ENCODE measurements at places on chromosomes 5 and 9.

DNA sequence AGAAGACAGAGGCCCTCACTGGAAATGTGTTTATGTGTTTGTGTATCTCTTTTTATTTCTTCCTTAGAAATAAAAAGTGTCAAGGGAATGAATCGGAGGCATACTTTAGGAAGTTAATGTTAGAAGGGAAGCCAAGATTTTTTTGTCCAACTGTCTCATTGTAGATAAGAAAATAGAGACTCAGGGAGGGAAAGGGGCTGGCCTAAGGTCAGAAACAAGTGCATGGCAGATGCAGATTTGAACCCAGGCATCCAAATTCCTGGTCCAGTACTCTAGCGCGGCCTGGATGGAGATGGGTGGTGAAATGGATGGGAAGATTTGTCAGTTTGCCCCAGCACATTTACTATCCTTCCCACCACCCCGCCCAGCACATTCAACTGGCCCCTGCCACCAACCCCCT lies 19.8 kb upstream of the TNIP1 start:
- DNase-seq = no peak

GRCh38 chr9:6054280-6055099 lies 39.1 kb upstream of the RANBP6 start:
- peak; percentile 65 for DNase-seq

- DNase-seq = no peak
Measured at GRCh38 chr5:152113401-152113800, 188.8 kb upstream of the GLRA1 start.

DNA sequence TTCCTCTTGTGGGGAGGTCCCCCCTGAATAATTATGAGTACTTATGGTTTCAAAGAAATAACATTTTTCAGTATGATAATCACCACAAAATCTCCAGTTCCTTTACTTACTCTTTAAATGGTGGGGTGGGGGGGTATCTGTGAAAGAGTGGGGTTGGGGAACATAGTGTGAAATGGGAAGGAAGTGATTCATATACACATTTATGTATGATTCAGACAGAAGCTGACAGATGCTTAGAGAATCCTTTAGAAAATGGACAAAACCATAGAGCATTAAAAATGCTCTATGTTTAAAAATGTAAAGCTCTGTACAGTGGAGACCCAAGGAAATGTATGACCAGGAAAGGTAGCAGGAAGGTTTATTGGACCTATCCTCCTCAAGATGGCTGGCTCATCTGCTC lies 267.5 kb upstream of the GRIA1 start:
- DNase-seq = no peak

- DNase-seq = no peak
Measured at GRCh38 chr5:147483188-147483790, 26.6 kb downstream of the DPYSL3 start.
